Stimulated activated CD4-positive, alpha-beta T cell treated with anti-CD3 and anti-CD28 coated beads, TNF-alpha, amount 100 ng/mL, for 48 hours (primary cell): ENCODE measurements at places on chromosomes 2 and 18.

DNA sequence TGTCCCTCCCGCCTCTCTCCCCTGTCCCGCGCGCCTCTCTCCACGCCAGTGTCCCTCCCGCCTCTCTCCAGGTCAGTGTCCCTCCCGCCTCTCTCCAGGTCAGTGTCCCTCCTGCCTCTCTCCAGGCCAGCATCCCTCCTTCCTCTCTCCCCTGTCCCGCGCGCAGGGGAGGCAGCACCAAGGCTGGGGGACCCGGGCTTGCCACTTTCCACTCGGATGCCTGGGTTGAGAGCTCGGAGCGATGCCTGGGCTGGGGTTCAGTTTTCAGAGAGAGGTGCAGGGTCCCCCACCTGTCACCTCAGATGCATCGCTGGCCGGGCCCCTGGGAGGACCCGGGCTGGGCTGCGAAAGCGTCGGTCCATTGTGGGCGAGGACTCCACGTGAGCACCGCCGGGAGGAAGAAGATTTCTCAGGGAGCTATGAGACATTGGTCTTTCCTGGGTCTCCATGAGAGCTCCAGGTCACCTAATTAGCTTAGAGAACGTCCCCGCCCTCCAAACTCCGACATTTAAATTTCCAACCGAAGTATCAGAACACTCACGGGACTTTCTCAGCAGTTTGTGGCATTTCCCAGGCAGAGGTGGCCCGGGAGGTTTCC, 2.1 kb downstream of the FBLN7 start:
- no peak for DNase-seq

- no peak for DNase-seq
These were observed 8.6 kb downstream of the KLF7 start for GRCh38 chr2:207157162-207157481.

DNA sequence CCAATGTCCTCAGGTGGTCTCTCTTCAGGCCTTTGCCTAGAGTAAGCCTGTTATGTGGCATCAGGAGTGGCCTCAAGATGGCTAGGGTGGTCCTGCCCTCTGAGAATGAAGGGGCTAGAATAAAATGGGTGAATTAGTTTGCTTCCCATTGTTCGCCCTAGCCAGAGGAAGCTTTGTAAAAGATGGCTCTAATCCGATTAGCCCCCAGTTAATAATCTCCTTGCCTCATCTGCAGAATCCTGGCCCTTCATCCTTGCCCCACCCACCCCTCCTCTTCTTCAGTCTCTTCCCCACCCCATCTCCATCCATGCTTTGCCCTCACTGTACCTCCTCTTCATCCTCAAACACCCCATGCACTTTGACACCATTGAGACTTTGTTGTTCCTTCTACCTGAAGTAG, 57.4 kb upstream of the LGALSL start:
- DNase-seq: no peak

GRCh38 chr2:138454761-138455160, 46.8 kb upstream of the SPOPL start:
- no peak for DNase-seq

DNA sequence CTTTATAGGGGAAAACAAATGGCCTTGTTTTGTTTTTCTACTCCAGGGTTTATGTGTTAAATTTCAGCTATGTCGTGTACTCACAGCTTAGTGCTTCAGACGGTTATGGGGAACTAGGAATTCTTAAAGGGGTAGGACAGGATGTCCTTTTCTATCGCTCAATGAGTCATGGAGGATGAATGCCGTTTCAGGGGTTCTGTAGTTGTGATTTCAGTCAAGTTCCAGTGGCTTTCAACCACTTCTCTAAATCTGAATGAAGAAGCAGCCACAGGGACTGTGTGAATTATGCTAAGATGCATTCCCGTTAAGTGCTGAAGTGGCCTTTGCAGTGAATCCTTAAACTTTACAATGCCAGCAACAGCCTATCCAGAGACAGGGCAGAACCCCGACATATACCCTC, 1231.7 kb upstream of the ZEB2 start:
- DNase-seq: no peak

GRCh38 chr2:134398300-134398699, 144.4 kb downstream of the MGAT5 start:
- DNase-seq: no peak

GRCh38 chr2:120672526-120673204, 63.0 kb upstream of the GLI2 start:
- no peak for DNase-seq

GRCh38 chr2:2931318-2932075, 446.1 kb downstream of the EIPR1 start:
- DNase-seq: no peak

- DNase-seq: no peak
These were observed 45.4 kb downstream of the M1AP start for GRCh38 chr2:74602586-74603281.

DNA sequence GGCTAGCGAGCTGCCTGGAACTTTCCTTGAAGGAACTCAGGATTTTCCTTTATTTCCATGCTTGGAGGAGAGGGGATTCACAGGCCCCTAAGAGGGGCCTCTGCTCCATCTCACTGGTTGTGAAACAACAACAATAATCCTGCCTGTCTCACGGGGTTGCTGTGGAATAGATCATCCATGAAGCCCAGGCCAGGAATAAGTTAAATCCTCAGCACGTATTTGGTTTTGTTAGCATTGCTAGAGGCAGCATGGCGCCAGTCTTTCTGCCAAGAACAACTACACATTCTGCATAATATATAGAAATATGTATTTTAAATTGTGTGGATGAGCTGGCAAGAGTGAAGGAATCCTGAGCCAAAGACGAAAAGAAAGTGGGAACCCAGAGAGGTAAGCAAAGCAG, 80.8 kb upstream of the L3MBTL4 start:
- DNase-seq: no peak

DNA sequence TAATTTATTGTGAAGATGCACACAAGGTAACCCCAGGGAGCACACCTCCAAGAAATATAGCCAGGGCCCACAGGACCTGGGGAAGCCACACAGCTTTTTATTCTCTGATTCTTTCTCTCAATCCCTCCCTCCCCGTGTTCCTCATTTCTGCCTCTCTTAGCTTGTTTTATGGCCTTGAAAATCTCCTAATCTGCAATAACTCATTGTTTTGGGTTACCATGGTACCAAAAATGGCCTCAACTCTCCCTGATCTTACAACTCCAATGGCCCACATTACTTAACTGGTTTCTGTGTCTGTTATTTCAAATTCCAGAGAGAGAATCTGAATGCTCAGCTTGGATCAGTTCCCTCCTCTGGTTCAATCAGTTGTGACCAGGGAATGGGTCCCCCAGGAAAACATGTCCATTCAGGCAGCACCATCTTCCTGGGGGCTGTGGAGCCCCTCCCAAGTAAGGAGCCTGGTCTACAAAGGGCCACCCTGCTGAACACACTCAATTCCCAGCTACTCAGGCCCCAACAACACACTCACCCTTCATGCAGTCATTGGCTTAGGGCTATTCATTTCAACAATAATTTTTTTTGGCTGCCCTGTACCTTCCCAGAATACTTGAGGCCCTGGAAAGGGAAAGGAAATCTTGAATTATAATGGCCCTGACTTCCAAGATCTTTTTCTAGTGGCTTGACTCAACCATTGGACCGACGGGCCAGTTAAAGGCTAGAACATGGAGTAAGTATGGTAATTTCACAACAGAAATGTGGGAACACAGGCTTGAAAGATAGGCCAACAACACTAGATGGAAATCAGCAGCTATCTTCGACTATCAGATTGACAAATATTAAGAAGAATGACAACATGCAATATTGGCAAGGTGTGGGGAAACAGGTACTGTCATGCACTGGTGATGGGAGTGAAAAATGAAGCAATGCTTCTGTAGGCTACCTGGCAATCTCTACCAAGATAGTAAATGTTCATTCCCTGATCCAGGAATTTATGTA, 41.6 kb upstream of the ST3GAL5 start:
- no peak for DNase-seq

DNA sequence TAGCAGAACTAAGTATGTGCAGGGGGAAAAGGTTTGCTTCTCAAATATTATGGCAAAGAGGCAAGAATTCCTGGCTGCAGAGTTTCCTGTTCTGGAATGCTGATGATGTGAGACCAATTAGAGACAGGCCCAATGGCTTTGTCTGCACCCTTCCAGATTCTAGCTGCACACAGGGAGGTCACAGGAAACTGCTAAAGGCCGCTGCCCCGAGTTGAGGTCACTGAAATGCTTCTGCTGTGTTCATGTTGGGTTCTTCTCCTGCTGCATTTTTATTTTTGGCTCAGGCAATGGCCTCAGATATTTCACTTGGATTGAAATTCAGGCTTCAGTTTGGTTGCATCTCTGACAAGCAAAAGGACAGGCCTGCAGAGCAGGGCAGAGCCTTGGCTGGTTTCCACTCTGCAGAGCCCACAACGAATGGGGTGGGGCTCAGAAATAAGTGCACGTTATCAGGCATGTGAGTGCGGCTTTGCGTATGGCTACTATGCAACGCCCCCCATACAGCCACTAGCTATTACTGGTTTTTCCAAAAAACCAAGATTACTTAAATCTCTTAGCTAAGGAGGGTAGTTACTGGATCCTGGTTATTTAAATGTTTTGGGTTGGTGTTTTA, 66.9 kb upstream of the FZD5 start:
- DNase-seq: no peak

- no peak for DNase-seq
These were observed 212.4 kb upstream of the FSIP2 start for GRCh38 chr2:185526161-185526560.

- no peak for DNase-seq
These were observed 17.5 kb downstream of the BZW1 start for GRCh38 chr2:200829258-200829655.

- no peak for DNase-seq
These were observed 134.5 kb downstream of the NBAS start for GRCh38 chr2:15426606-15427005.

- DNase-seq: no peak
These were observed 41.1 kb upstream of the GALNT5 start for GRCh38 chr2:157216286-157216965.

DNA sequence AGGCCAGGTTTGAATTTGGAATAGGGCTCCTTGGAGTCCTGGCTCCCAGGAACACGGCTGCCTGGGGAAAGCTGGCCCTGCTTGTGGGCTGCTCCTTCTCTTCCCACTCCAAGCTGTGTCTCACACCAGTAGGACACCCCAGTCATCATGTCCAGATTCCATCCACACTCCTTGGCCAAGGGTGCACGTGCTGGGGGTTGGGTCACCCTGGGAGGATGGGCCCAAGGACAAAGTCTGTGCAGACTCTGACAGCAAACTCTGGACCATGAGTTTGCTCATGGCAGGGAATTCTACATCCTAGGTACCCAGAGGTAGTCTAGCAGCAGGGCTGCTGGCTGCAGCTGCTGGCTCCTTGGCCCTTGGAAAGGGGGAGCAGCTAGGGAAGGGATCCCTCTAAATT, 102.4 kb upstream of the EPAS1 start:
- DNase-seq: no peak

GRCh38 chr2:215421859-215422461, 13.9 kb downstream of the FN1 start:
- no peak for DNase-seq

- DNase-seq: no peak
These were observed 36.9 kb downstream of the TBC1D8 start for GRCh38 chr2:101114268-101114783.

DNA sequence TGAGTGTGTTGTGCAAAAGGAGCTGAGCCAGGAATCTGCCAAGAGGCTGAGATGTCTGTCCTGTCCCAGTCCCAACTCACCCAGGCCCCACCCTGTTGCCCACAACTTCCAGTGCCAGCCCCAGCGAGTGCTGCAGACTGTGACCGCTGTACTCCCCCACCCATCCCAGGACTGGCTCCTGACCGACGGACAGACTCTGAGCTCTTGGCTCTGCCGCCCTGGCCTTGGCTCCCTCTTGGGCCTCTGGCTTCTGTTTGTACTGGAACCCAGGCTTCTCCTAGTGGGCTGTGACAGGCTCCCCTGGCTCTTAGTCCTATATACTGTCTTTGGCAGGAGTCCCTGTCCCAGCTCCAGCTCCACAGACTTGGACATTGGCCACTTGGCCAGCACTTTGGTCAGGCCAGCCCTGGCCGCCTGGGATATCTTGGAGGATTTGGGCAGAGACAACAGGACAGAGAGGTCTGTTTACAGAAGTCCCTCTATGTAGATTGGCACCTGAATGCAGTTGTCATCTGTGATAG, 41.1 kb downstream of the ACOXL start:
- DNase-seq: no peak

DNA sequence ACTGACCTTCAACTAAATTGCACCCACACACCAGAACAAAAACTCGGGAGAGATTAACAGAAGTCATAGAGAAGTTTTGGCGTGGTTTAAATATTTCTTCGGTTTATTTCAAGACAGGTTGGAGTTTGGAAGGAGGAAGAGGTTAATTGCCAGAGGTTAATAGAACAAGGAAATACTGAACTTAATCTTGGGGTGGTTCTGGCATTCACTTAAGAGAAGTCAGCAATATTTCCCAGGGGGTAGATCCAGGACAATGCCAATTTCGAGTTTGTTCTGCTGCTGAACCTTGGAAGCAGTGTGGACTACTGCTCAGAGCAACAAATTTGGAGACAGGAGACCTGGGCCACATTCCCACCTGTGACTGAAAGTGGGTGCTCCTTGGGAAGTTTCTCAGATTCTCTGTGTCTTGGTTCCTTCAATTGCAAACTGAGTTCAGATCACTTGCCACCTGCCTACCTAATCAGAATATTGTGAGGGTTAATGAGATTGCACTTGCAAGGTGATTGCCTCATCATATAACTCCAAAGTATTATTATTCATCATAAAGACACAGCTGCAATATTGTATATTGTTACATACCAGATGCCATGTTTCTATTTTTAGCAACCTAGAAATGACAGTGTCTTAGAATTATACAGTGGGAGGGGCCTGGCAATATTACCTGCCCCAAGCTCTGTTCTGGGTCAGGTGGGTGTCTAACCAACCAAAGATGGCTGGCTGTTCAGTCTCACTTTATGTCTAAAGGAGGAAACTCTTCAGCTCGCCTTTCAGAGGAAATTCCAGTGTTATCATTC, 217.4 kb downstream of the CDCA7 start:
- DNase-seq: no peak

GRCh38 chr2:47917276-47917961, 11.1 kb upstream of the FBXO11 start:
- no peak for DNase-seq

- peak; percentile 21 for DNase-seq
These were observed 209.9 kb downstream of the TFCP2L1 start for GRCh38 chr2:121075006-121075551.

DNA sequence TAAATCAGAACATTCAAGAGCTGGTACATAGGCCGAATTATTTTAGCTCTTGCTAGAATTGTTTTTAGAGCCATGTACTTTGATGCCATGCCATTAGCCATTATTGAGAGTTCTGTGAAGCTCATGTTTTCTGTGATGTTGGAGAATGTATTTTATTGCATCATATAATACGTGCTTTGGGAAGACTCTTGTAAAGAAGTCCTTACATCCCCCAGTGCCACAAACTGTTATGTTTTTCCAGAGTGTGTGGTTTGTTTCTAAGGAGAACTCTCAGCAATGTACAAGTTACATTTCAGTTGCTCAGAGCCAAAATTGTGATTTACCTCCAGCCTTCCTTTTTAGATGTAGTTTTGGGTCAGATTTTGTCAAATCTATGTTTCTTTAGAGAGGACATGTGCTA, 148.6 kb downstream of the HAUS1 start:
- DNase-seq: no peak
